ENCODE measurements at places on chromosomes 11 and 22.
A peak's percentile ranks its signal among the peaks of the same experiment; 100 is the strongest.

- DNase-seq = no peak
These were observed 247.7 kb downstream of the GUCY1A2 start for GRCh38 chr11:106770489-106771085.

- DNase-seq = no peak
These were observed 90.8 kb upstream of the KCNQ1OT1 start for GRCh38 chr11:2790568-2790921.

- no peak for DNase-seq
These were observed 38.3 kb downstream of the CLPB start for GRCh38 chr11:72396041-72396440.

- peak; percentile 24 for DNase-seq
These were observed 9.7 kb upstream of the ANKK1 start for GRCh38 chr11:113377681-113378412.

DNA sequence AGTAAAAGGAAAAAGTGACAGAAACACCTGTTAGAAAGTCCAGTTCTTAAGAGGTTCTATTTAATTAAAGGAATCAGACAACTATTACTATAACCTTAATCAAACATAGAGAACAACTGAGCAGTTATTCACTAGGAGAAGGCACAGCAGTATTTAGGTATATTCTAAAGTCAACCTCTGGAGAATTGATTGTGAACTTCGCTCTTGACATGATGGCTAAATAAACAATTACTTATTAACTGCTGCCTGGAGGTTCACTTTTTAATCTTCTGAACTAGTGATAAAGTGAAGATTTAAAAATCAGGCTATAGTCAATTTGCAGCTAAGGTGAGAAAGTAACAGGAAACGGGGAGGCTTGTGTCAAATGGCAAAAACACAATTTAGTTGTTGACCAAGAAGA, 557.3 kb downstream of the FAM181B start:
- peak; percentile 76 for DNase-seq

GRCh38 chr11:68574308-68574707, 110.0 kb upstream of the GAL start:
- no peak for DNase-seq

GRCh38 chr11:3002351-3002861, 10.3 kb upstream of the NAP1L4 start:
- no peak for DNase-seq

DNA sequence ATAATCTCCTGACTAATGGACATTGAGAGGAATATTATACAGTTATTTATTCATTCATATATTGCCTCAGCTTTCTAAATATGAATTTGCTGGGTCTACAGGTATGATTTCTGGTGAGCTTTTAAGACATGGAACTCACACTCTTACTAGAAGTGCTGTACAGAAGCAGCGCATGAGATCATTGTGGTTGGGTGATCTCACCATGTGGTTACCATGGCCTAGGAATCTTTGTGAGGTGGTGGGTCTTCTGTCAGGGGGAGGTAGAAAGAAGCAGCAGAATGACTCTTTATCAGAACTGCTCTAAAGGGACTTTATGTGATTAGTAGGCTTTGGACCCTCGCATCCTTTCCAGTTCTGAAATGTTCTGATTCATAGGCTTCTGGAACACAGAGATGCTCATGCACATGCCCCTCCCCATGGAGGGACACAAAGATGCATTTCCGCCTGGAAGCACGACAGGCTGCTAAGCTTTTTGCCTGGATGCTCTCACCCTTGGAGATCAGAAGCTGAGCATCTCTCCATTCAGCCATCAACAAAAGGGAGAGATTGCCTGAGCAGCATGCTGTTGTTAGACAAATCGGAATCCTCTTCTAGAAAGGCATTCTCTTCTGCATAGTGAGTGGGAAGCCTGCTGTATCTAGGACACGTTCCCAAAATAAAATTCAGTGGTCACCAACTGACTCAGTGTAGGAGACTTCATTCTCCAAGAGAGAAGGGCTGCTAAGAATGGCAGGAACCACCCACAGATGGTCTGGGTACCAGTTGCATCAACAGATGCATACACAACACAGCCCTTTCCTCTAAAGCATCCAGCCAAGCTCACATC, 51.3 kb downstream of the KIRREL3 start:
- DNase-seq = no peak

DNA sequence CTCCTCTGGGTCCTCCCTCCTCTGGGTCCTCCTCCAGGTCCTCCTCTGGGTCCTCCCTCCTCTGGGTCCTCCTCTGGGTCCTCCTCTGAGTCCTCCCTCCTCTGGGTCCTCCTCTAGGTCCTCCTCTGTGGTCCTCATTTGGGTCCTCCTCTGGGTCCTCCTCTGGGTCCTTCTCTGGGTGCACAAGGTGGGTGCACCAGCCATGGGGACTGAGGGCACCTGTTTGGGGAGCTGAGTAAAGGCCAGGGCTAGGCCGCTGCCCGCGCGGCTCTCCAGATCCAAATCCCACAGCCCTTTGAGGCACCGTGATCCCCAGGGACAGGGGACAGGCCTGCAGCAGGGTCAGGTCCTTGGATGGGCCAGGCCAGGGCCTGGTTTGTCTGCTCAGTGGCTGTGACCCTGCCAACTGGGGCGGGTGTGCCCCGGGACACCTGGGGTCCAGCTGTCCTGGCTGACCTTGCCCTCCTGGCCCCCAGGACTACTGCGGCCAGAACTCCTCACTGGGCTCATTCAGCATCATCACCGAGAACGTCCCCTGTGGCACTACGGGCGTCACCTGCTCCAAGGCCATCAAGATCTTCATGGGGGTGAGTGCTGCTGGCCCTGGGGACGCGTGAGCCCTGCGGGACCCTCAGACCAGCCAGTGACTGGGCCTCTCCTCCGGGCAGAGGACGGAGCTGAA, 12.7 kb downstream of the MUC2 start:
- DNase-seq = no peak
